ENCODE measurements at places on chromosomes 16 and 17.

- DNase-seq = no peak
These were observed 12.4 kb upstream of the SUPT4H1 start for GRCh38 chr17:58364270-58364942.

GRCh38 chr16:16143038-16143763 is 80.1 kb downstream of the ABCC6 start:
- DNase-seq = peak; percentile 48

- DNase-seq = no peak
These were observed 9.1 kb upstream of the SCNN1B start for GRCh38 chr16:23293016-23293415.

GRCh38 chr16:20647736-20648135 is 49.7 kb downstream of the ACSM1 start:
- no peak for DNase-seq

DNA sequence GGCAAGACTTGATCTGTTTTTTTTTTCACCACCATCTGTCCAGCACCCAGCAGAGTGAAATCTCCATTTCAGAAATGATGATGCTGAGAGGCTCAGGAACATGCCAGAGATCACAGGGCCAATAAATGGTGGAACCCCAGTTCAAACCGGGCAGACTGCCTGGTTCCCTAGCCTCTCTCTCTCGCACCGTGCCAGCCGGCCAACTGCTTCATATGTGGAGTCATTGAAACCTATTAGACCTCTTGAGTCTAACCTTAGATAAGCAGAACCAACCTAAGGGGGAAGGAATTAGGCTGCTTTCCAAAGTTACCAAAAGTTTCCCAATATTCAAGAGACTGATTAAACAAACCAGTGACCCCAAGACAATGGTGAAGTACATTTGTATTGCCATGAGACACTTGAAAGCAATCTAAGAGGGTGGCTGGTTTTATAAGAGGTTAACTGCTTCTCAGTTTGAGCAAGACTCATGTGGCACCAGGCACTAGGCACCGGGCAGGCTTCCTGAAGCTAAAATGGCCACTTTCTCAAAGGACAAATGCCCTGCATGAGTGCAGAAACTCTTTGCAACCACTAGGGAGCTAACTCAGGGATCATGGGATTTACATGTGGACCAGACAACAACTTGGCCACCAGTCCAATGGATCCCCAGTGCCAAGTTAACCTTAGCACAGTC is 18.4 kb downstream of the TOX3 start:
- no peak for DNase-seq

GRCh38 chr16:54976651-54977200 is 46.1 kb downstream of the IRX5 start:
- DNase-seq = no peak

- DNase-seq = no peak
These were observed 38.9 kb downstream of the MRTFB start for GRCh38 chr16:14109782-14110727.

DNA sequence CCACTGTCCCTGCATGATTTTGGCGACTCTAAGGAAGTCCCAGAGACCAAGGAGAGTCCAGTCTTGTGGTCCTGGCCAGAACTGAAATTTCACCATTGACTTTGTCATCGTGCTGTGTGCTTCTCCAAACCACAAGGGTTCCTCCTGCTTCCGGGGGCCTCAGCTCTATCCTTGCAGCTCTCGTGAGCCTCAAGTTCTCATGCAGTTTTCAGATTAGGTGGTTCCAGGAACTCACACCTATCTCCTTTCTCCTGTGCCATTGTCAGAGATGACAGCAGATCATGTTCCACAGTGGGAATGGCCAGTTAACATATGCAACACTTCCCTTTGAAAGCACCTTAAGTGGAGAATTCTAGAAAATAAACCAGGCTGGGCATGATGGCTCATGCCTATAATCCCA is 97.9 kb upstream of the CRHR1 start:
- no peak for DNase-seq

DNA sequence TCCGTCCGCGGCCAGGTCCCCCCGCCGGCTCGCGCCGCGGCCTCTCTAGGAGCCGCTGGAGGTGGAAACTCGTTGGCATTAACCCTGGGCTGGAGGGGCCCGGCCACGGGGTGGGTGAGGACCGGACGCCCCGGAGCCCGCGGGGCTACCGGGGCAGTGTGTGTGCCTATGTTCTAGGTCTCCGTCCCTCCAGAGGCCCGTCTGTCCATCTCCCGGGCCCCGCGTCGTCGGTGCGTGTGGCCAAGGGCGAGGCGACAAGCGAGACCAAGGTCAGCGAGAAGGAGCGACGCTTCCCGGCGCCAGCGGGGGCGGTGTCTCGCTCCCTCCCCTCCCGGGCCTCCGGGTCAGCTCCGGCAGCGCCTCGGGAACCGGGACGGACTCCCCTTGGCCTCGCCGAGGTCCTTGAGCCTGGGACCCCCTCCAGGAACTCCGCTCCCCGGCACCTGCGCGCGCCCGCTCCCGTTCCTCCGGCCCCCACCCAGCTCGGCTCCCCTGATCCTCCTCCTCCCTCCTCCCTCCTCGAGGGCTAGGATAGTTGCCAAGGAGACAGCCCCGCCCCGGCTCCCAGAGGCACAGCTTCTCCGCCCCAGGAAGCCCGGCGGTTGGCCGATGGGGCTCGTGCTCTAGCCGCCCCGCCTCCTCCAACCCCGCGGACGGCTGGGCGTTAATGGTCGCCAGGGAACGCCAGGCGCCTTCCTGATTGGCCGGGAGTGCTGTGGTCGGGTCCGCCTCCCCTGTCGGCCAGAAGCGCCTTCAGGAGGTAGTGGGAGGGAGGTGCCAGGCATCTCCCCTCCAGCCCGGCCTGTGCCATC is 663 bp upstream of the ZNF768 start:
- DNase-seq = peak; percentile 97

DNA sequence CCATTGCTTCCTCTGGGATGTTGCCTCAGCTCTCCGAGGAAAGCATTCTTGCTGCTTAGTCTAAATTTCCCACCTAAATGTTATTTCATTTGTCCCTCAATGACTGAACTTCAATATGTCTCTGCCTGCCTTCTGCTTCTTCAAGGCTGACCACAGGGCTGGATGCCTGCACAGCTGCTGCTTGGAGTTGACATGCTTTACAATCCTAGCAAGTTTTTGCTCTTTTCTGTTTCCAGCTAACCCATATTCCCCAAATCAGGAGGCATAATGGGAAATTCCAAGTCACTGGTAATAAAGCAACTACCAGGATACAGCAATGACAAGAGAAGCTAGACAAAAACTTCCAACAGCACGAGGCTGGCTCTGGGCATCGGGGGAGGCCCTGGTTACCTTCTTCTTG is 48.9 kb downstream of the GTF3C1 start:
- no peak for DNase-seq
